Ureter (tissue), 1 donor: ENCODE measurements at places on chromosomes 7 and 10. TPM values are rescaled to one million over a fixed set of nuclear protein-coding genes. Genes with fewer than 3 reads are reported as not detected.
A peak's percentile ranks its signal among the peaks of the same experiment; 100 is the strongest.

SPDYE1 gene
- not detected for total RNA-seq

- DNase-seq: peak; percentile 37
These were observed 4.1 kb downstream of the ZNF777 start for GRCh38 chr7:149456506-149457421.

CRPPA gene
- total RNA-seq: 3.6 TPM

DNA sequence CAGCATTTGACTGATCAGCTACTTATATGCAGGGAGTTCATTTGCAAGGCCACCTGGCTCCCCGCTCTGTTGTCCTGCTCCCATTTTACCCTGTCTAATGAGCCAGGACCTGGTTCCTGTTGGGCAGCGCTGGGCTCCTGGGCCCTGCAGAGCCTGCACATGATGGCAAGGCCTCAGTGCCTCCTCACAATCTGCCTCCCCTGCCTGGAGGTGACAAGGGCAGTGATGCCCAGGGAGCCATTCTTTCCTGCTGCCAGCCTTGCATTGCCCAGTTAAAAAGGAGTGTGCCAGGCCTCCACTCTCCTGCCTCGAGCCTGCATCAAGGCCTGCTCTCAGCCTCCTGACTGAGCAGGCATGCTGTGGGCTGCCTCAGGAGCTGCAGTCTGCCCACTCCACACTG, 28.5 kb downstream of the CHAT start:
- DNase-seq: no peak

OGDHL gene
- 6.0 TPM for total RNA-seq

PNLIPRP3 gene
- not detected for total RNA-seq

- DNase-seq: no peak
These were observed 69.0 kb upstream of the WNT16 start for GRCh38 chr7:121259826-121260225.

DNA sequence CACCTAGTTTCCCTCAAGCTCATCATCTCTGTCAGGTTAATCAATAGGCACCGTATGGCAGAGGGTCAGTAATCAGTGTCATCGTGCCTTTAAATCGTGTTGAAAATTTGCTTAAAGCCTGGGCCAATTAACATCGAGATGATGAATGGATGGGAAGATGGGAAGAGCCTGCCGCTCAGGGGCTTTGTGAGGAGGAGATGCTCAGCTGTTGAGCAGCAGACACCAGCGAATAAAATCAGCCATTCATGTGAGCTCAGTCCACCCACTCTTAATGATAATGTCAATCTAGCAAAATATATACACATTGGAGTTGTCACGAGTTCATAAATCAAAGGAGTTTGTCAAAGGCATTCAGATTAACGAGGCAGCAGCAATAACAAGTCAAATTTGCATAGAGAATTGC, 97.7 kb downstream of the BTRC start:
- no peak for DNase-seq

GPR85 gene
- 2.8 TPM for total RNA-seq

DNA sequence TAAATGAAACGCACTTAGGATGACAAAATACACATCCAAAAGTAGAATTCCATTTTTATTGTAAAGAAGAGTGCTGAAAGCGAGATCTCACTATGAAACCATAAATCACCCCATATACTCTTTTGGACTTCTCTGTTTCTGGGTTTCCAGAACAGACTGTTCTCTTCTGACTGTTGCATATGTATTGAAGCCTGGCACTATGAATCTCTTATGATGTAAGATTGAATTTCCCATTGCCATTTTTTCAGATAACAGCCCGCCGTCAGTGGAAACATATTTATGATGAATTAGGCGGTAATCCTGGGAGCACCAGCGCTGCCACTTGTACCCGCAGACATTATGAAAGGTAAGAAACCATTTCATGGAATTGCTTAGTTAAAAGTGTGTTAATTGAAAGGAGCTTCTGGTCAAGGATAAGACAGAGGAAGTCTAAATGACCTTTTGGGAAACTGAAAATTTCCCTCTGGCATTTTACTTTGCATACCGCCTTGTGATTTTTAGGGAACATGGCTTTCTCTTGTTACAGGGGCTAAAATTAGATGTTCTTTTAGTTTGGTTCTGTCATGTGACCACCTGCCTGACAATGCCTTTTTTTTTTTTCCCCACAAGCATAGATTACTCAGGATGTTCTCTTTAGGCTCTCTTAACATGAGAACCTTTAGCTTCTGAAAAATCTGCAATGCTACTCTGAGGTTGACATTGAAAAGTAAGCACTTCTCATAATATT, 168.1 kb downstream of the ARID5B start:
- DNase-seq: no peak

GRCh38 chr7:80932536-80932935, 13.7 kb upstream of the SEMA3C start:
- no peak for DNase-seq

- no peak for DNase-seq
These were observed 440.1 kb downstream of the KCNMA1 start for GRCh38 chr10:77197544-77197943.

- no peak for DNase-seq
These were observed 73.0 kb downstream of the COBL start for GRCh38 chr7:51243631-51244030.

DNA sequence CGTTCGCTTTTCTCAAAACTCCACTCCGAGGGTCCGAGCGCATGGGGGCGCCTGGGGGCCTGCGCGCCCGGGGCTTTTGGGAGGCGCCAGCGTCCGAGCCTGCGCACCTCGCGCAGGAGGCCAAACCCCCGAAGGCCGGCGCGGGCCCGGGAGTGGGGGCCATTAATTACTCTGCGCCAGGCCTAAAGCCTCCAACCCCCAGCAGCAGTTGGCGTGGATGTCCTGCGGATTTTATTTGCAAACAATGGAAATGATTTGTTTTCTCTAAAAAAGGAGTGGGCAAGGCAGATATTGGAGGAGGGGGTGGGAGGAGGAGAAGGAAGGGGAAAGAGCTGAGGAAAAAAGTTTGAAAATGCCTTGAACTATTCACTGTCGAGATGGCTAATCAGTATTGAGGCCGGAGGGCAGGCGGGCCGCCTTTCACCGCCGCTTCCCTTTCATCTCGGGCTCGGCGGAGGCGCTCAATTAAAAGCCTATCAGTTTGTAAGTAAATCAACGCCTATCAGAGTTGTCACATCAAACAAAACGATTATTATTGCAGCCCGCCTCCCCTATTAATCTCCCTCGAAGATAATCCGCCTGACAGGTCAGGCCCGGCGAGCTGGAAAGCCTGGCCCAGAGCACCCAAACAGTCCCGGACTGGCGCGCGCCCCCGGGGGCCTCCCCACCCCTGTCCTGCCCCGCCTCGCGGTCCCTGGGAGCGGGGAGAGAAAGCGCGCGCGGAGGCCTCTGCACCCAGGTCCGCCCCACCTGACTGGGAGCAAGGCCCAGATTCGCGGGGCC, 3.4 kb upstream of the ZNF503 start:
- no peak for DNase-seq

DNA sequence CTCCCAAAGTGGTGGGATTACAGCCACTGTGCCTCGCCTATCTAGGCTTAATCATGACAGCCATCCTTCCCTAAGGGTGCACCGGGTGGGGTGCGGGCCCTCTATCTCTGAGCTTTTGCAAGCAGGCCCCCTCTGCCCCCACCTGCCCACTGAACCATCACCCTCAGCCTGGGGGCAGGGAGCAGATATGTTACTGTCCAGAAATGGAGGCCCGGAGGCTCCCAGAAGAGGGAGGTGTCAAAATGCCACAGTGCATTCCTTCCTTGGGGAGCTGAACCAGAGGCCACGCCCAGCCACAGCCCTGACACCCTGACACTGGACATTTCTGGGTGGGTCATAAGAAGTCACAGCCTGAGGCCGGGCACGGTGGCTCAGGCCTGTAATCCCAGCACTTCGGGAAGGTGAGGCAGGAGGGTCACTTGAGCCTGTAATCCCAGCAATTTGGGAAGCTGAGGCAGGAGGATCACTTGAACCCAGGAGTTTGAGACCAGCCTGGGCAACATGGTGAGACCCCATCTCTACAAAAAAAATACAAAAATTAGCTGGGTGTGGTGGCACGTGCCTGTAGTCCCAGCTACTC, 129.8 kb upstream of the TNRC18 start:
- DNase-seq: no peak

DNA sequence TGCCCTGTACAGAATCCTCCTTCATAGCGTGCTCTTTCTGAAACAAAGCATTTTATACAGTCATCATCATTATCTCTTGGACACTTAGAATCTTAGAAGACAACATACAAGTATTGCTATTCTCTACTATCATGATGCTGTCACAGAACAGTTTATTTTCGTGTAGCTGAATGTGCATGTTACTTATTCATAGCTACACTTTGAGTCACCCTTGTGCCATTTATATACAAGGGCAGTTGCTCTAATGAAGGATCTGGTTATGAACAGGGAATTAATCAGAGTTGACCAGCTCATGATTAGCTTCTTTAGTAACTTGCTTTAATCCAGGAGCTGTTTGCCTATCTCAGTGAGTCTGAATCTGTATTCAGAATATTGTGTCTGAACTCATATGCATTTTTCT, 11.2 kb downstream of the CASP2 start:
- DNase-seq: no peak

NKX2-3 gene
- total RNA-seq: not detected

DNA sequence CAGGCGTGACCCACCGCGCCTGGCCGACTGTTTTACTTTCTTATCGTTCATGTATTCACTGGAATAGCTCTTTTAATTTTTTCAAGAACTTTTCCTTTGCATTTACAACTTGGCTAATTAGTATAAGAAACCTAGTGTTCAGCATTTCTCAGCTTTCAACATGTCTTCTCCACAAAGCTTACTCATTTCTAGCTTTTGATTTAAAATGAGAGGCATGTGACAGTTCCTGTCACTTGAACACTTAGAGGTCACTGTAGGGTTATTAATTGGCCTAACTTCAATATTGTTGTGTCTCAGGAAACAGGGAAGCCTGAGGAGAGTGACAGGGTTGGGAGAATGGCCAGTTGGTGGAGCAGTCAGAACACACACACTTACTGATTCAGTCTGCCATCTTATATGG, 125.1 kb upstream of the GPR22 start:
- no peak for DNase-seq

DNA sequence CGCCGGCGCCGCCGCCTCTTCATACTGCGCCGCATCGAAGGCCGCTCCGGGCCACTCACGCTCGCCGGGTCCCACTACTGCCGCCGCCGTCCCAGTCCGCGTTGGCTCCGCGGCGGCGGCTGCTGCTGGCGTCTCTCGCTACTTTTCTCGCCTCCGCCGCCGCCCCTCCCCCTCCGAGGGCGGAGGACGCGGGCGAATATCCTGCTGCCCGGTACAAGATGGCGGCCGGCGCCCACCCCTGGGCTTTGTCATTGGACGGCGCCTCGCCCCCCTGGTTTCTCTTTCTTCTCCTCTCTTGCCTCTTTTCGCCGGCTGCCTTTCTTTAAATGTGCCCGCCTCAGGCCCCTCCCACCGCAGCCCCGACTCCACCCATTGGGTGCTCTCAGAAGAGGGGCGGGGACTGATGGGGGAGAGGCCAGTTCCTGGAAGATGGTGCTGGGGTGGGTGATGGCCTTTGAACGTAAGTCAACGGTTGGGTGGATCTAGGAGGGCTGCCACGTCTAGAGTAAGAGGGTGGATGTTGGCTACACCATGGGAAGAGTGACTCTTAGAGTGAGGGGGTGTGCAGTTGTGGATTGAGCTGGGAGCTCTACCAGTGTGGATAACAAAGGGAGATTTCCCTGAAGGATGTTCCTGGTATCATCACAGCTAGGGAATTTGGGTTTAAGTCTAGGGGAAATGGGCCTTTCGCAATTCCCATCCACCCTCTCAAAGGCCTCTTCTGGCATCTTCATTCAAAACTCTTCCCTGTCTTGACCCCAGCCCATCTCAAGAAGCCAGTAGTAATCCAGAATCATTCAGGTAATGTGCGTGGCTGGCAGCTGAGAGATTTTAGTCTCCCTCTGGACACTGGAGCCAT, at the start of gene CCDC71L:
Gene CCDC71L (minus strand): TSS at position 297 of the 859 bp plus-strand sequence. CDS start 262 bp downstream, at position 35.
- DNase-seq: peak; percentile 97

SLC39A12 gene
- 0.13 TPM for total RNA-seq

DNA sequence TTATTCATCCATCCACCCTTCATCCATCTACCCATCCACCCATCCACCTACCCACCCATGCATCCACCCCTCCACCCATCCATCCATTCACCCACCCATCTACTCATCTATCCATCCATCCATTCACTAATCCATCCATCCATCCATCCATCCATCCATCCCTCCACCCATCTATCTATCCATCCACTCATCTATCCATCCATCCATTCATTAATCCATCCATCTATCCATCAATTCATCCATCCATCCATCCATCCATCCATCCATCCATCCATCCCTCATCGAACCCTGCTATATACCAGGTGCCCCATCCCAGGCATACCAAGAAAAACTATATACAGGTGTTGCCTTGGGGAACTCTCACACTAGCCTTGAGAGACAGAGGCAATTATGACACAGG, 7.1 kb upstream of the CCL24 start:
- DNase-seq: no peak

GRCh38 chr10:34549953-34550352, 265.1 kb downstream of the PARD3 start:
- no peak for DNase-seq
